Stimulated activated CD4-positive, alpha-beta T cell treated with anti-CD3 and anti-CD28 coated beads, Interleukin-1b, Interleukin-23, amount 100 ng/mL, for 1 hour (primary cell): ENCODE measurements at places on chromosomes 3 and 15.

DNA sequence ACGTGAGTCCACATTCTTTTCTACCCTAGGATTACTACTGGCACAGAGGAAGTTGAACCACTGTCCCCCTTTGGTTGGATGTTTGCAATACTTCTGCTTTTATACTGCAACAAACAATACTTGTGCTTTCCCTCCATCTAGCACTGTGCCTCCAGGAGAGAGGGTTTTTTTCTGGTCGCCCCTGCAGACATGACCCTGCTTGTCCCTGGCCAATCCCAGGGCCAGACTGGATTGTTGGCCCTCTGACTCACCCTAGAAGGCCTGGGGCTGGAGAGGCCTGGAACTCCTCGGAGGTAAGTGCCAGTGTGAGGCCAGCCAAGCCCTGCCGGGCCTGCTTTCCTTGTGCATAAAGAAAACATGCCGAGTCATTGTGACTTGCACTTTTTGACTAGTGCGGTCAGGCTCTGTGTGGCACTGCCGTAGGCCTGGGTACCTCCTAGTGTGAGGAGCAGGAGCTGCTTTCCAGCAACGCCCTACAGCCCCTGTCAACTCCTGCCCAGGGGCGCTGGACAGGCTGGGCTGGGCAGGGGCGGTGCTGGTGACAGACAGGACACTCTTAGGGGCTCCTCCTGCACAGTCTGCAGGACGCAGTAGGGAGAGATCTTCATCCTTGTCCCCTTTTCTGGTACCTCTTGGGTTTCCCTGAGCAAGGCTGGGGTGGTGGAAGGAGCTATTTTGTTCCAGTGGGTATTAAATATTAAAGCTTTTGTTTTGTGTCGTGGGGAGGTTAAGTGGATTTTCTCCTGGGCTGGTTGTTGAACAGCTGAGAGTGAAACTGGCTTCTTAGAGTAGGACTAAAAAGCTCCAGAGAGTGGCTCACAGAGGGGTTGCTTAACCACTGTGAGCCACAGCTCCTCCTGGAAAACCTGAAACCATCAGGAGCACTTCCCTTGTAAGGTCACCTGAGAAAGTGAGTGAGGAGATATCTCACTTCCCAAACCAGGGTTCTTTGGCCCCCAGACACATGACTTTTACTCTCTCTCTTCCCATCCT, 14.4 kb upstream of the TKT start:
- no peak for DNase-seq

- DNase-seq: no peak
These were observed 75.9 kb upstream of the ALDH1L1 start for GRCh38 chr3:126256251-126256650.

GRCh38 chr3:115975796-115976195, 352.5 kb downstream of the GAP43 start:
- no peak for DNase-seq

DNA sequence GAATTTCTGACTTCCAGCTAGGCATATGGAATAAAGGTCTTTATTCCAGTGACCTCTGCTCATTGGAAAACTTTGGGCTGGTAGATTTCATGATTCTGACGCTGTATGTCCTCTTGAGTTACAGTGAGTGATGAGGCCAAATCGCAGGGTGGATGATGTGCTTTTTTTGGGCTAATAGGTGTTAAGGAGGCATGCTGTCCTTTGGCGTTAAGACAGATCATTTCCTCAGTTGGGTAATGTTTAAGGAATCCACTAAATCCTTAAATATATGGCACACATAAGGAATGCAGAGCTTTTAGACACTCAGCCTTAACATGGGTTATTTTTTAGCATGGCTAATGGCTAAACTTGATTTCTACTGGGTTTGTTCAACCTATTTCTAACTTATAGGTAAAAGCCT, 87.9 kb downstream of the LPP start:
- no peak for DNase-seq

DNA sequence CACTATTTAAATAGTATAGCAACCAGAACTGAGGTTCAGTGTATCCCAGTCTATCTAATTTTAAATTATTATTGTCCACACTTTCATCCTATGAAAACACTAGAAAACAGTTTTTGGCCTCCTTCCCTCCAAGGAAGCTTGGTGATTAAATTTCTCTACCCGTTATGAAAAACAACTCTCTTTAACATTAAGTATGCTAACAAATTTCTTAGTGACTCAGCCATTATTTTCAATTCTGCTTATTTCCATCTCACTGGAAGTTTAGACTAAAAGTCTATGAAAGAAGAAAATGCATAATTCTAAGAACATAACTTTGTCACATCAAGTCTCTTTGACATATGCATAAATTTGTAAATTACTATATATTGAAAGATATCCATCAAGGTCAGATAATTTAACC, 185.2 kb downstream of the NSUN3 start:
- no peak for DNase-seq
